ENCODE measurements at places on chromosomes 13 and 19. TPM values are rescaled to one million over a fixed set of nuclear protein-coding genes. Genes with fewer than 3 reads are reported as not detected.
A peak's percentile ranks its signal among the peaks of the same experiment; 100 is the strongest.

The PTGIR gene
- 1.8 TPM for polyA plus RNA-seq

The CD79A gene
- polyA plus RNA-seq: 0.68 TPM

The PLPP2 gene
- 3.1 TPM for polyA plus RNA-seq

The CGB1 gene
- not detected for polyA plus RNA-seq

The NCCRP1 gene
- polyA plus RNA-seq: 0.15 TPM

The MYO16 gene
- 0.37 TPM for polyA plus RNA-seq

The LILRB3 gene
- 1.7 TPM for polyA plus RNA-seq

The MAST1 gene
- 2.4 TPM for polyA plus RNA-seq

The KCNN4 gene
- 0.71 TPM for polyA plus RNA-seq

GRCh38 chr19:46073268-46073922, 32.6 kb upstream of the IGFL4 start:
- no peak for DNase-seq

DNA sequence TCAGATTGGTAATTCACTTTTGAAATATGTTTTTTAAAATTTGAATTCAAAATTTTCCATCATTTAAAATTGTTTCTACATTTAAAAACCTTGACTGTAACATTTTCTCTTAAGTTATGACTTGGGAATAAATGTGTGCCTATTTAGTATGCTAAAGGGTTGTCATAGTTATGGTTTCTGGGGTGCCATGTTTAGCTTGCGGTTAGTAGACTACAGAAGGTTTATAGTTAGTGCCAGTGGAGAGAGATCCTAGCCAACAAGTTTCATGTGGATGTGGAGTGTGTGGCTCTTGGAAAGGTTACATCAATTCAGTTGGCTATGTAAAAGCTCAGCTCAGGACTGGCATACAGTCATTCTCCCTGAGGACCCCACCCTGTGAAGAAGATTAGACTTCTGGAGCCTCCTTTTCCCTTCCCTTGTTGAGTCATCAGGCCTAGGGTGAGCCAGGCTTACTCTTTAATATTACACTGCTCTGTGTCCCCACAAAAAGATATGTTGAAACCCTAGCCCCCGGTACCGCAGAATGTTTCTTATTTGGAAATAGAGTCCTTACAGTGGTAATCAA, 20.4 kb downstream of the LMO7 start:
- DNase-seq: no peak

DNA sequence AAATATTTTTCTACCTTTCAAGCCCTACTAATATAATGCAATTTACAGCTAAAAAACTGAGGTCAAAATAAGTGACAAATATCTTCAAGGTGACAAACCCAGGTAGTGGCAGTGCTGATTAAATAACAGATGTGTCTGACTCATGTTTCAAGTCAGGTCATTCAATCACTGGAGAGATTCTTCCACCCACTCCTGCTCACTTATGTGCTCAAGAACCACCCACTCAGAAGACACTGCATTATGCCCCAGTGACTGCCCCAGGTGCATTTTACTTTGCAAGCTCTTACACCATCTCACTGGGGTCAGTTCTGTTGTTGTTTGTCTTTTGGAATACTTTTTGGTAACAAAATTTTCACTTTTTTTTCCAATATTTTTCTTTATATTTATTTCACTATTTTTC, 2.2 kb downstream of the ZNF100 start:
- no peak for DNase-seq

- no peak for DNase-seq
These were observed 2.4 kb downstream of the PPP1R13L start for GRCh38 chr19:45402298-45403061.

GRCh38 chr19:21749090-21749489, 18.3 kb downstream of the ZNF100 start:
- no peak for DNase-seq

GRCh38 chr13:28837111-28837510, 17.0 kb downstream of the MTUS2 start:
- no peak for DNase-seq

GRCh38 chr19:2659856-2660432, 42.5 kb downstream of the GNG7 start:
- no peak for DNase-seq

DNA sequence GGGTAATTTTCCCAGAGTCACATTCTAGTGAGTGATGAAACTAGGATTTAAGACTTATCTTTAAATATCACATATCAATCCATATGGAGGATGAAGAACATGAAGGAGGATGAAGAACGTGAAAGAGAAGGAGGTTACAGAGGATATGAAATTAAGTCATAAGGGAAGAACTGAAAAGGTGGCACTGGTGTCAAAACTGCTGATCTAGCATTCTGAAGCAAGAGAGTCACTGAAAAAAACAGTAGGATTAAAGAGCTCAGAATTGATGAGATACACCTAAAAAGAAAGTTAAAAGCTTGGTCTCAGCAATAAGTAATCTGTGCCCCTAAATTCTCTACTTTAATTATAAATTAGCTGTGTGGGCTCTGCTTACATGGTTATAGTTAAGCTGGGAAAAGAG, 156.5 kb downstream of the KCTD12 start:
- DNase-seq: no peak

DNA sequence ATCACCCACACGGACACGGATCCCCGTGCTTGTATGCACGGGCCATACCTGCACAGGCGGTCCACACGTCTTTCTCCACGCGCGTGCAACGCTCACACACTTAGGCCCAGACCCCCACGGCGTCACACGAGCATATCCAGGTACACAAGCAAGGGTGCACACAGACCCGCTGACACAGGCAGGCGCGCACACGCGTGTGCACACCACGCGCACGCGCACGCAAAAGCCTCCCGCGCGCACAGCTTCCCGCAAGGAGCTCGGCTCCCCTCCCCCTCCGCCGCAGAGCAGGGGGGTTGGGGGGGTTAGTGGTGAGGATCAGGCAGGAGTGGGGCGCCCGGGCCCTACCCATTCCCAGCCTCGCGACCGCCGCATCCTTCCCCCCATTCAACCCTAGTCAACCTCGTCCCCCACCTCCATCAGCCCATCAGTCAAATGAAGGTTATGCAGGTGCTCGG, 407 bp downstream of the RAB3A start:
- DNase-seq: peak; percentile 69

GRCh38 chr19:39590265-39590664, 12.1 kb upstream of the LGALS13 start:
- DNase-seq: no peak

DNA sequence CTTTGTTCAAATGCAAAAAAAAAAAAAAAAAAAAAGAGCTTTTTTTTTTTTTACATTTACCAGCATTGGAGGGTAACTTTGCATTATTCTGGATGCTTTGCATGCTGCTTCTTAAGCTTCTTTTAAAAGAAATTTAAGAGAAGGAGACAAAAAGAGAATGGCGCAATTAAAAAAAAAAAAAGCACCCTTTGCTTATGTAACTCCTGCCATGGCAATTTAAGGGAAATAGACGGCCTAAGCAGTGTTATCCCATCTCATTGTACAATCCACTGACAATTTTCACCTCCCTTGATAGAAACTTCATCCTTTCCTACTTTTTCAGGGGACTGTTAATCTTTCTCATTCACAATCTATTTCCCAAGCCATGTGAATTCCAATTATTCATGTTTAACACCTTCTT, 129.8 kb downstream of the KCTD12 start:
- DNase-seq: no peak

DNA sequence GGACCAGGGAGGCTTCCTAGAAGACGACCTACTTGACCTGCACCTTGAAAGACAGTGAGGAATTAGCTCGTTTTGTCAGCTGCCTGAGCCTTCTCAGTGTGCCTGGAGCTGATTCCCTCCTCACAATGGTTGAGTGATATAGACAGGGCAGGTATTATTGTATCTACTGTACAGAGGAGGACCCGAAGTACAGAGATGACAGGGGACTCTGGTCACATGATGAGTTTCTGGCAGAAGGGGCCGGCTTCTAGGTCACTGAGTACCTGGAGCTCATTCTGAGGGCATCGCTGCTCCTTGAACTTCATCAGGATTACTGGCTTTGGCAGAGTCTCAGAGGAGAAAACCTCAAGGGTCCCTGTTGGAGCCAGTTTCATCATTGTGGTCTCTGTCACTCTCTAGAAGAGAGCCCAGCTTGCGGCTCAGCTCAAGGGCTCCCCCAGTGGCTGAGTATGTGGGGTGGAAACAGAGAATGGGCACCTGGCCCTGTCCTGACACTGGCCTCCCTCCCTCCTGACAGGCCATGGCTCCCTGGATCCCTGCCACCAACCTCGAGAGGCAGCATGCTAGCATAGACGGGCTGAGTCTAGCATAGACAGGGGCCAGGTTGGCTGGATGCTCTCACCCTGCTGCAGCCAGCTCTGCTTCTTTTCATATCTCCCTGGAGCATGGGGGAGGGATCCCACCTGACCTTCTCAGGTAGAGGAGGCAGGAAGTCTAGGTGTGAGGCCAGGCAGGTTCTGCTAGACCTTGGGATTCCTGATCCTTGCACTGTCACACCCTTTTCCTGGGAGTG, 38.7 kb downstream of the NFIX start:
- peak; percentile 83 for DNase-seq

Data from ovary (tissue), 10 donors.